ENCODE measurements at places on chromosomes 7 and 10.

- DNase-seq = no peak
Observed at GRCh38 chr7:19830604-19831003, 57.2 kb upstream of the TMEM196 start.

DNA sequence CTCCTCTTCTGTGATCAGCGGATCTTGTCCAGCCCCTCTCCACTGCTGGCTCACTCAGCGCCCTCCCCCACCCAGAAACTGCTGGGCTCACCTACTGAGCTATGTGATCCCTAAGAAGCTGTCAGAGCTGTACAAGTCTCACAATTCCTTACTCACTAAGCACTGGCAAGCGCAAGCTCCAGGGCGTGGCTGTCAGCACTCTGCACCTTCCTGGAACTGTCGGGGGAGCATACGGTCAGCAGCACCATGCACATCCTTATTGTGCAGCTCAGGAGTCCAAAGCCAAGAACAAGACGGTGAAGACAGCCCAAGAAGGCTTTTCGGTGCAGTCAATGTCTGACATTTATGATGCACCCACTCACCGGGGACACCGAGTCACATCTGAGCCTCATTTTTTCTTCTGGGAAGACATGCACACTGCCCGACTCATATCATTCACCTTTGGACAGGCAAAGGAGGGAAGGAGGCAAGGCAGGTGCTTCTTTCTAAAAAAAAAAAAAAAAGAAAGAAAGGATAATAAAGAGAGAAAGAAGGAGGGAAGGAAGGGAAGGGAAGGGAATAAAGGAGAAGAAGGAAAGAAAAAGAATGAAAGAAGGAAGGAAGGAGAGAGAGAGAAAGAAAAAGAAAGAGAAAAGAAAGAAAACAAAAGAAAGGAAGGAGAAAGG lies 56.3 kb downstream of the ASB13 start:
- DNase-seq = no peak

DNA sequence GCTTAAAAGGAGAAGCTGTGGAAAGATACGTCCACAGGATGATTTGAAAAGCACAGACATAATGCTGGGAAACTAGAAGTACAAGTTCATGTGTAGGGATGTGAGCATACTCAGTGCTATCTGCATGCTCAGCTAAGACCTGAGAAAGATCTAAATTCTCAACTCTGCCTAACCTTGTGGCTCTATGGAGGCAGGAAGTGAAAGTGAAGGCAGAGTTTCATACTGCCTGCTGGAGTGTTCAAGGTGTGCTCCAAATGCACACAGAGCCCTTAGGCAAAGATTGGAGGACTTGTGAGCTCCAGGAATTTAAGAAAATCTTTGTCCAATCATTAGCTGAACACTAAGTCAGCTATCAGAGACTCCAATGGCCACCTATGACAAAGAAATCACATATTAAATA lies 190.9 kb downstream of the RNLS start:
- no peak for DNase-seq

- no peak for DNase-seq
Observed at GRCh38 chr7:19930851-19931250, 157.4 kb upstream of the TMEM196 start.

DNA sequence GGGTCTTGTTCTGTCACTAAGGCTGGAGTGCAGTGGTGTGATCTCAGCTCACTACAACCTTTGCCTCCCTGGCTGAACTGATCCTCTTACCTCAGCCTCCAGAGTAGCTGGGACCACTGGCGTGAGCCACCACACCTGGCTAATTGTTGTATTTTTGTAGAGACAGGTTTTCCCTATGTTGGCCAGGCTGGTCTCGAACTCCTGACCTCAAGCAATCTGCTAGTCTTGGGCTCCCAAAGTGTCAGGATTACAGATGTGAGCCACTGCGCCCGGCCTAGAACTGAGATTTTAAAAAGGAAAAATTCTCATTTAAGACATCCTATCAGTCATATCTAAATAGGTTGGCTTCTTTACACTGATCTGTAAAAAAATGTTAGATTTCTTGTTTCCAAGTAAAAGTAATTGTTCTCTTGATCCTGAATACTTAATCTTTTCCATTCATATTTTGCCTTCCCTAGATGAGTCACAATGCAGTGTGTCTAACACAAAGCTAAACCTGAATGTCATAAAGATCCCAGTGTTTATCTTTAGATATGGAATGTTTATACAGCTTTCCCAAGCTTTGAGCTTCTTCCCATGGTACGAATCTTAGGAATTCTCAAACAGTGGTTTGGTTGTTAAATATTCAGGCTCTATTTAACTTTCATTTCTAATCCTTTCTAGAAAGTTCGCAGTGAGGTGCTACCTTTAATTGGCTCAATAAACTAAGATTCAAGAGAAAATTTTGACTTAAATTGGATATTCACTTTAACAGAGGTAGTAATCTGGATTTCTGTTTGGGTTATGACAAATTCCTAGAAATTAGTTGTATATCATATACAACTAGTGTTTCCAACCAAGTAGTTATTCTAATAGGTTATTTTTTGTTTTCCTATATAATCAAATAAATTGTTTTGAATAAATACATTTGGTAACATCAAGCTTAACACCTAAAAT lies 12.1 kb upstream of the LAMB1 start:
- DNase-seq = no peak

- no peak for DNase-seq
Observed at GRCh38 chr10:78046711-78047269, 13.1 kb downstream of the RPS24 start.
